ENCODE measurements at places on chromosomes 12 and 14.
A peak's percentile ranks its signal among the peaks of the same experiment; 100 is the strongest.

- no peak for DNase-seq
Observed at GRCh38 chr12:113782873-113783272, 183.3 kb downstream of the RBM19 start.

GRCh38 chr12:132524405-132524804 lies 34.5 kb downstream of the FBRSL1 start:
- DNase-seq = no peak

GRCh38 chr14:75562089-75562488 lies 16.3 kb upstream of the FLVCR2 start:
- no peak for DNase-seq

DNA sequence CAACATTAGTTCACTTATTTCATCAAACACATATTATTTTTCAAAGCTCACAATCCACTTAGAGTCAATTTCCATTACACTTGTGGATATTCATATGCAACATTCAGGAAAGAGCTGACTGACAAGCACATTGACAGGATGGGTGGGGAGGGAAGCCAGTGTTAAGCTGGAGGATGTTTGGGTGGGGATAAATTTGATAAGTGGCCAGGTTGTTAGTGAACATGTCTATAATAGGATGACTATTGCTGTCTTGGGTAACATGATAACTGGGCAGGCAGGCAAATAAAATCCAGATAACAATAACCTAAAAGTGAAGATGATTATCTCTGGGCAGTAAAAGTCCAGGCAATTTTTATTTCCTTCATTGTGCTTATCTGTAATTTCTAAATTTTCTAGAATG lies 73.8 kb upstream of the OSBPL8 start:
- no peak for DNase-seq

DNA sequence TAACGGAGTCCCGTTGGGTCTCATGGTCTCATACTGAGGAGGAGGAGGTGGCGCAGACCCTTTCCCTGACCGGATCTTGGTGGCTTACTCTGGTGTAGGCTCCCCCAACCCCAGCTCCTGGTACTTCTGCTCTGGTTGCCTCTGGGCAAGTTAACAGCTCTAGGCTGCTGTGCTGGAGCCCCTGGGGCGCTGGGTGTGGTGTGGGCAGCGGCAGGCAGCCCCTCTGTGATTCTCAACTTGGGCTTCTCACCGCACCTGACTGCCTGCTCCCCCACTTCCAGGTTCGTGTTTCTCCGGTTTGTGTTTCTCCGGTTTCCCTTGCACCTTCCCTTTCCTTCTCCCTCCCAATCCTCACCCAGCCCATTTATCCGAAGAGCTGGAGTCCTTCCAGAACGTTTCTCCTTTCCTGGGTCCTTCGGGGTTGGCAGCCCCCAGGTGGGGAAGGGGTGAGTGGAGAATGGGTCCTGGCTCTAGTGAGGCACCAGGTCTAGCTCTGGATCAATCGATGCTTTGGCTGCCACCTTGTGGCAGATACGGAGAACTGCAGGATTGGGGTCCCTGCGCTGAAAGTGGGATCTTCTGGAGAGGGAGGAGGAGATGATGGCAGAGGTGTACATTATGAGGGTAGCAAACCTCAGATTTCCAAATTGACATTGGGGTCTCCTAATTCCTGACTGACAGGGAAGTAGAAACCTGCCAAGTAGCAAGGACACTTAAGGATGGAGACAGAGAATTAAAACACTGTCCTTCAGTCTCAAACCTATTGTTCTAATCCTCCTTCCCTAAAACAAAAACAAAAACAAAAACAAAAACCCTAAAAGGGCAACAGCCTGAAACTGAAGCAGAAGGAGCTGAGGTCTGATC lies 8.3 kb downstream of the CISTR start:
- peak; percentile 70 for DNase-seq

GRCh38 chr12:5585178-5585577 lies 153.3 kb downstream of the NTF3 start:
- no peak for DNase-seq

DNA sequence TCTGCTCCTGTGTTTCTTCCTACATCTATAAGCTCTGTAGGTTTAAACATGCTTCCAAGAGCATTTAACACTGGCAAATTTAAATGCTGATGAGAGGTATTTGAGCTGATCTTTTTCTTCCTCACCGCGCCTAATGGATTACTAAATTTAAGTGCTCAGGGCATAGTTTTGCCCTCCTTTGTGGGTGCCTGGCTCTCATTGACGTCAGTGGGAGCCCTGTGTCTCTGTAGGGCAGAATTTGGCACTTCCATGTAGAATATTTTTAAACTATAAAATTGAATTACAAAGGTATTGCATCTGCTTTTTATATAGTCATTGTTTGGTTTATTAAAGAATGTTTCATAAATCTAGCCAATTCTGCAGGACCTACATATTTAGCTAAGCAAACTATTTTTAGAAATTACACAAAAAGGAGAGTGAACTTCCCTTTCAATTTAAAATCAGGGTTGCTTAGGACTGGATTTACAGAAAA lies 444.8 kb downstream of the AEBP2 start:
- DNase-seq = no peak

- no peak for DNase-seq
Observed at GRCh38 chr14:57657487-57657886, 163.8 kb upstream of the CCDC198 start.

DNA sequence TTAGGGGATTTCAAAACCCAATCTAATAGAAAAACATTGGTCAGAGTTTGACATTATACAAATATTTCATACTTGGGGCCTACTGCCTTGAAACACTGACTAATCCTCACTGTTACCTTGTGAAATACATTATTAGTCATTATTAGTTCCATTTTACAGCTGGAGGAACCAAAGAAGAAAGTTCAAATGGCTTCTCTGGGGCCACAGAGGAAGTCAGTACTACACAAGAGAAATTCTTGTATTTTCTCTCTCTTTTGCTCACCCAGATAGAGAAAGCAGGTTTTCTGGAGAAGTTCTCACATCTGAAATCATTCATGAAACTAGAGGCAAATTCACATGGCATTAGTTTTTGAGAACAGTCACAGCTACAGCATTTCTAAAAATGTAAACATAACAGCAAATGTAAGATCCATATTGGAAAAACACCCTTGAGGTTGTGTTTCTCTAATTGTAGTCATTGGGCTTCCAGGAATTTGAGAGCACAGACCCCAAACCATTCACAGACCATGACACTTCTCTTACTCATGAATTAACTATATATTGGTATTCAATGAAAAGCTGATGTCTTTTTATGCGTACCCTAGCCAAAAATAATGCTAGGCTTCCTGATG lies 83.0 kb downstream of the LLPH start:
- no peak for DNase-seq

- no peak for DNase-seq
Observed at GRCh38 chr12:22115711-22116110, 69.7 kb downstream of the CMAS start.

DNA sequence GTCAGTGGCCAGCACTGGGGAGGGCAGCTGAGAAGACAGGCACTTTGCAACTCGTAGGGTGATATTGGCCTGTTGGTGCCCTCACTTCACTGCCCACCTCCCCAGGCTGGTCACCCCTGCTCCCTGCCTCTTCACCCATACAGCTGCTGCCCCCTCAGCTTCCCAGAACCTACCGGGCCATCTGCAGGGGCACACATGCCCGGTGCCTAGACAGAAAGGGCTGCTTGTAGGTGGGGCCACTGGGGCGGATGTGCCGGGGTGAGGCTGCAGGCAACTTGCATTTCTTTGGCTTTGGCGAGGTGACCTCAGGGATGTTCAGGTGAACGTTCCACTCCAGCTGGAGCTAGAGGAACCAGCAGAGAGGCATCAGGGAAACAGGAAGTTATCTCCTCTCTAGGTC lies 17.2 kb downstream of the FAM186B start:
- DNase-seq = no peak

- DNase-seq = no peak
Observed at GRCh38 chr12:116631619-116632018, 72.4 kb downstream of the MAP1LC3B2 start.

GRCh38 chr12:55829967-55830600 lies 697 bp upstream of the DNAJC14 start:
- DNase-seq = peak; percentile 26

GRCh38 chr12:25884024-25884919 lies 74.2 kb upstream of the RASSF8 start:
- no peak for DNase-seq

DNA sequence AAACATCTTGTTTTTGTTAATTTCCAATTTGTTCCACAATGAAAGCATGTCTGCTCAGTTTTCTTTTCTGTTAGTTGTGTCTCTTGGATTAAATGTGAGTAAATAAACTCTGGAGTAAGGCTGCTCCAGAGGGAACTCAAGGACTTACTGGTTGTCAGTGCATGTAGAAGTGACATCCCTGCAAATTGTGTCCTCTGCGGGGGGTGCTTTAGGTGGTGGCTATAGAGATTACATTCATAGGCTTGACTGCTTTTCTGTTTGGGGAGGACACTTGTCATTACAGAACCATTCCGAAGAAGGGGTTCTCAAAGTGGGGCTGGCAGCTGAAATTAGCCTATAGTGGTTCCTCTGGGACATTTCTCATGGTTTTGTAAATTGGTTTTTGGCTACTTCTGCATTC lies 8.8 kb downstream of the TMTC2 start:
- DNase-seq = no peak

DNA sequence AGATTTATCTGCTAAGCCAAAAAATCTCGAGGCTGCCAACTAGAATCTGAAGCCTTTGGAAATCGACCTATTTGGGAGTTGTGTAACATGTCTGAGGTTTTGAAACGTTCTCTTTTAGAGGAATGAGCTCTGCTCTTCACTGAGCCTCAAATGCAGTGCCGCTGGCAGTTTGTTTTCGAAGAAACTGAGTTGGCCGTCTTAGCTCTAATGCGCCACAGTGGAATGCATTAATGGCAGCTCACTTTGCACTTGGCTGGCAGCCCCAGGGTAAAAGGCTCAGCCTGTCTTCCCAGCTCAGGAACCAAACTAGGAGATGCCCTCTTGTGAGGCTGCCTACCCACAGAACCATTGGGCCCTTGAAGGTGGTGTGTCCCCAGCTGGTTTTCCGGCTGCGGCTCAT lies 53.8 kb downstream of the SFSWAP start:
- DNase-seq = no peak

DNA sequence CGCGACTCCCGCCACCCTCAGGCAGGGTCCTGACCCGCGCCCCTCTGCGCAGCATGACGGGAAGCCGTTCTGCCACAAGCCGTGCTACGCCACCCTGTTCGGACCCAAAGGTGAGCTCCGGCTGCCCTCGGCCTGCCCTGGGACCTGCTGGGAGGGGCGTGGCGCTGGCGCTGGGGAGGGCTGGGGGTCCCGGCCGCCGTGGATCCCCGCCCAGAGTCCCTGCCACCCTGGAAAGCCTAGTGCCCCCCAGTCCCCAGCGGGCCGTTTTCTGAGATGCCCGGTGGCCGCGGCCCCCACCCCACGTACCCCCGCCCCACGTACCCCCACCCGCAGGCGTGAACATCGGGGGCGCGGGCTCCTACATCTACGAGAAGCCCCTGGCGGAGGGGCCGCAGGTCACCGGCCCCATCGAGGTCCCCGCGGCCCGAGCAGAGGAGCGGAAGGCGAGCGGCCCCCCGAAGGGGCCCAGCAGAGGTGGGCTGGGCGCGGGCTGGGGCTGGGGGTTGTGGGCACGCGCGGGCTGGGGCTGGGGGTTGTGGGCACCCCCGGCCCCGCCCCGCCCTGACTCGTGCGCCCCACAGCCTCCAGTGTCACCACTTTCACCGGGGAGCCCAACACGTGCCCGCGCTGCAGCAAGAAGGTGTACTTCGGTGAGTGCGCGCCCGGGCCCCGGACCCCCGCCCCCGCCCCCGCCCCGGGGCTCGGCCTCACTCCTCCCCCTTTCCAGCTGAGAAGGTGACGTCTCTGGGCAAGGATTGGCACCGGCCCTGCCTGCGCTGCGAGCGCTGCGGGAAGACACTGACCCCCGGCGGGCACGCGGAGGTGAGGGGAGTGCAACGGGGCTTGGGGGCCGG lies 4.0 kb downstream of the CRIP2 start:
- DNase-seq = no peak

- no peak for DNase-seq
Observed at GRCh38 chr14:53807542-53807941, 149.1 kb downstream of the BMP4 start.

- DNase-seq = no peak
Observed at GRCh38 chr12:102848832-102849231, 68.2 kb downstream of the PAH start.

DNA sequence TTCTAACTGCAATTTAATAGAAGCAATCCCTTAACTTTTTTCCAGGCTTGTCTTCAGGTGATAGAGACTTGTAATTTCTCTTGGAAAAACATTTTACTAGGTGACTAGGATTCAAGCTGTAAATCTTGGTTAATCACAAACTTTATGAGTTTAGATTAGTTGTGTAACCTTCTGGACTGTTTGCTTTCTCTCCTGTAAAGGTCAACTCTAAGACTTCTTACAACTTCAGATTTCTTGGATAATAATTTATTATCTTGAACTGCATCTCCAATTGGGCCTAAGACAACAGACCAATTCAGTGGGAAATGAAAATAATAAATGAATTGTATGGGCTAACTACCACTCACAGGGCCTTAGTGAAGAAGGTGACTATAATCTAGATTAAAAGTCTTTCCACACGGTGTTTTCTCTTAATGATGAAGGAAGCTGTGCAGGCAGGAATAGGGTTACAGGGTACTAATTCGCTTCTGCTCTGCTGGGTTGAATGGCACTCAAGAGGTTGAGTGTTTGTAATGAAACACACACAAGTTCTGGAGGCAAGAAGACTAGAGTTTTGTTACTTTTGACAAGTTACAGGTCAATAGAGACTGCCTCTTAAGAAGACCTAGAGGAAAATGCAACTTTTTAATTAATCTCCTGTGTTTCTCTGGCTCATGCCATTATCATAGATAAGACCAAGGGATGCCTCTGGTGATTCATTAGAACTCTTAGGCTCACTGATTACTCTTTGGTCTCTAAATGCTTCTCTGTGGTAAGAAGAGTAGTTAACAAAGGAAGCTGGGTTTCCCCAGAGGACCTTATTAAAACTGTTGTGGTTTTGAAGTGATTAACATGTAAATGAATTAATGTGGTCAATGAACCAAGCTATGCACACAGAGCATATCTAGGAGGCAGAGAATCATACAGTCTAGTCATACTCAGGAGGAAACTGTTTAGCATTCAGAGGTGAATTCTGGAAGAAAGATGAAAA lies 30.0 kb upstream of the OR4E1 start:
- no peak for DNase-seq

- no peak for DNase-seq
Observed at GRCh38 chr12:65415826-65416225, 137.3 kb downstream of the MSRB3 start.

GRCh38 chr14:91964724-91965123 lies 17.2 kb upstream of the FBLN5 start:
- no peak for DNase-seq

DNA sequence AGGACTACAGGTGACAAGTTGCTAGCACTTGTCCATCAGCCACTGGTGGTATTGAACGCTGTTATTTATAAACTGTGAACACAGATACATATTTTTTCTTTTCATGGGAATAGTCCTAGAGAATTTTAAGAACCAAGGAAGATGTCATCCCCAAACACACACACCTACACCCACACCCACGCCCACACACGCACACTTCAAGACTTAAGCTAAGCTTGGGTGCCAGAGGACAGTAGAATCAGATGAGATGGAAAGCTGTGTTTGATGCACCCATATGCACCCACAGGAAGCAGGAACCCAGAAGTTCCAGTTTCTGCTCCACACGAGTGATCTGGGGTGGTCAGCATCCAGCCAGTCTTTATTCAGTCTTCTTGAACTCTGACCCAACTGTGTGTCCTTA lies 348.3 kb downstream of the KCNH5 start:
- DNase-seq = no peak

GRCh38 chr12:55631733-55632132 lies 5.0 kb upstream of the OR10P1 start:
- DNase-seq = no peak

GRCh38 chr14:76376878-76377734 lies 1.2 kb downstream of the ESRRB start:
- no peak for DNase-seq

GRCh38 chr12:58819345-58819744 lies 101.0 kb downstream of the LRIG3 start:
- no peak for DNase-seq
